Effector memory CD4-positive, alpha-beta T cell (primary cell): ENCODE measurements at places on chromosomes 4 and X.

- H3K36me3 ChIP-seq: no peaks in the 10 kb centered on the region
- no peak for DNase-seq
- no peaks in the 10 kb centered on the region for H3K4me1 ChIP-seq
- H3K27ac ChIP-seq: no peak overlapping the region
- H3K27me3 ChIP-seq: no peaks in the 10 kb centered on the region
Measured at GRCh38 chrX:38087594-38087993, 81.2 kb downstream of the SYTL5 start.

GRCh38 chr4:186861317-186861716 lies 137.7 kb upstream of the FAT1 start:
- no peaks in the 10 kb centered on the region for H3K27me3 ChIP-seq

- H3K4me1 ChIP-seq: no peaks in the 10 kb centered on the region
- no peak overlapping the region for H3K4me3 ChIP-seq
- no peak for DNase-seq
- no peaks in the 10 kb centered on the region for H3K36me3 ChIP-seq
- H3K27me3 ChIP-seq: no peaks in the 10 kb centered on the region
- H3K27ac ChIP-seq: no peak overlapping the region
Measured at GRCh38 chr4:168710353-168710946, 213.6 kb downstream of the PALLD start.

- H3K36me3 ChIP-seq: no peaks in the 10 kb centered on the region
- H3K4me1 ChIP-seq: peaks cover 3% of the 10 kb centered on the region
- no peak overlapping the region for H3K4me3 ChIP-seq
- no peak for DNase-seq
Measured at GRCh38 chrX:111040377-111041017, 55.5 kb upstream of the PAK3 start.

- DNase-seq: no peak
- no peaks in the 10 kb centered on the region for H3K4me1 ChIP-seq
- no peak overlapping the region for H3K27ac ChIP-seq
- no peak overlapping the region for H3K4me3 ChIP-seq
- H3K36me3 ChIP-seq: no peaks in the 10 kb centered on the region
- H3K27me3 ChIP-seq: peaks cover 4% of the 10 kb centered on the region
Measured at GRCh38 chrX:110432091-110432905, 73.7 kb downstream of the RTL9 start.

DNA sequence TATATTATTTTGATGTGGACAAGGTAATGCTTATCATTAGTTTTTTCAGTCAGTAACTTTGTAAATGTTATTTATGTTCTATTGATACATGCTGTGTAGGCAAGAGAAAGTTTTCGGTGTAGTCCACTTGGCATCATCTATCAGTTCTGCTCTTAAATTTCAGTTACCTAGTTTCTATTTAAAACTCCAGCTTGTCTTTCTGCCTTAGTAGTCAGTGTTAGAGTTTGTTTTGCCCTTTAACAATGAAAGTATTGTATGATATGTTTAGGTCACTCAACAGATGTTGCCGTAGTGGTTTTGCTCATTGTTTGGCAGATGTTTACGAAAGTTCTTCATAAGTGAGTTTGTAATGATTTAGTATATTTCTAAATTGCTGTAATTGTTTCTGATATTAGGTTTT lies 34.9 kb upstream of the FHDC1 start:
- H3K27me3 ChIP-seq: no peaks in the 10 kb centered on the region
- H3K4me1 ChIP-seq: no peaks in the 10 kb centered on the region
- no peak overlapping the region for H3K27ac ChIP-seq
- no peaks in the 10 kb centered on the region for H3K36me3 ChIP-seq
- H3K4me3 ChIP-seq: no peak overlapping the region

- H3K27me3 ChIP-seq: no peaks in the 10 kb centered on the region
- no peak overlapping the region for H3K4me3 ChIP-seq
- no peaks in the 10 kb centered on the region for H3K36me3 ChIP-seq
- no peak for DNase-seq
Measured at GRCh38 chrX:23792861-23793553, 10.0 kb downstream of the SAT1 start.

DNA sequence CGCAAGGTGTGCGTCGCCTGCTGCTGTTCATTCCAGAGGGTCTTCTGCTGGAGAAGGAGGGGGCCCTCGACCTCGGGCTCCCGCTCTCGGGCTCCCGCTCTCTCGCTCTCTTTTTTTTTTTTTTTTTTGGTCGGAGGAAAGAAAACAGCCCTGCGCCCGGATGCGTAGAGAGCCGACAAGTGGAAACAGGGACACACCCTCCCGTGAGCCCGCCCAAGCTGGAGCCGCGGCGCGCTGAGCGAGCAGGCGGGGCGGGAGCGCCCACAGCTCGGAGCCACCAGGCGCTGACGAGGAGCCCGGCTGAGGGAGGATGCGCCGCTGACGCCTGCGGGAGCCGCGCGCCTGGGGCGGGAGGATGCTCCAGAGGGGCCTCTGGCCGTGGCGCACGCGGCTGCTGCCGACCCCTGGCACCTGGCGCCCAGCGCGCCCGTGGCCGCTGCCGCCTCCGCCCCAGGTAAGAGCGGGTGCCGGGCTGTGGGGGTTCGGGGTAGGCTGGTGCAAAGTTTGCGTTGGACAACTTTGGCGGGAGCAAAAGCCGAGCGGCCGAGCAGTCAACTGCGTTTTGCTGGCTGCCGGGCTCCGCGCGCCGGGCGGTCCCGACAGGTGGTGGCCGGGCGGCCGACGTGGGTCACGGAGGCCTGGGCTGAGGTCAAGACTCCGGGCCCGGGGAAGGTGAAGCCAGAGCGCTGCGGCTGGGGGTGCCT lies at the start of gene MCUB:
Gene MCUB (plus strand): TSS at position 264 of the 704 bp plus-strand sequence. CDS start 92 bp downstream, at position 356.
- peaks cover 9% of the 10 kb centered on the region for H3K36me3 ChIP-seq
- peaks cover 40% of the 10 kb centered on the region for H3K4me1 ChIP-seq
- DNase-seq: peak; percentile 87
- no peaks in the 10 kb centered on the region for H3K27me3 ChIP-seq
- H3K27ac ChIP-seq: peak within 1 kb of the TSS; percentile 94
- H3K4me3 ChIP-seq: peak within 1 kb of the TSS; percentile 84
